Nephron progenitor cell (in vitro differentiated cells): ENCODE measurements at places on chromosomes 12 and 14.

DNA sequence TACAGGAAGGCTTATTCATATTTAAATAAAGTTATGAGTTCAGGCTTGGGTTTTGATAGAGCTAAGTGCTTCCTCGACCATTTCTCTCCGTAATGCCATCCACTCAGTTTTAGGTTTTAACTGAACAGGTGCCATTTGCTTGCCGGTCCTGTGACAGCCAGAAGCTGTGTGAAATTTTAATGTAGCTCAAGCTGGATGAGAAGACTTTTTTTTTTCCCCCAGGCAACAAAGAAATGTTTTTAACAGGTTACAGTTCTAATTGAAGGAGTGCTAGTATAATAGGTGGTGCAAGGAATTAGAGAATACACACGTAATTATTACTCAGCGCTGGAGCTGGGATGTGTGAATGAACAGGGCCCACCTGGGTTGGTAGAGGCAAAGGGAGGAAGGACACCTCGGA is 502.3 kb downstream of the AACS start:
- no peak for DNase-seq

DNA sequence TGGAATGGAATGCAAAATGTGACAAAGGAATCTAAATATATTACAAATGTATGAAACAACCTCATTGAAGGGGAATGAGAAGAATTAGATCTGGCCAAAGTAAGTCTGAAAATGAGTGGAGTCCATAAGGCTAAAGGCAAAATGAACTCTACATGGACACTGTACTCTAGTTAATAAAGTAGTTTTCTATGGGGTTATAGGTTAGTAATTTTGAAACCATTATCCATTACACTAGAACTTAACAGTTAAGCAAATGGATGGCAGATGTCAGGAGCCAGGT is 222.1 kb downstream of the NUAK1 start:
- no peak for DNase-seq

GRCh38 chr12:34390171-34390841 is 368.0 kb downstream of the ALG10 start:
- no peak for DNase-seq

- DNase-seq, result no peak
Measured at GRCh38 chr12:121250359-121250758, 40.4 kb downstream of the P2RX4 start.

GRCh38 chr14:100988011-100988410 is 84.5 kb upstream of the RTL1 start:
- no peak for DNase-seq

GRCh38 chr14:33676135-33676566 is 274.7 kb downstream of the EGLN3 start:
- peak; percentile 61 for DNase-seq

DNA sequence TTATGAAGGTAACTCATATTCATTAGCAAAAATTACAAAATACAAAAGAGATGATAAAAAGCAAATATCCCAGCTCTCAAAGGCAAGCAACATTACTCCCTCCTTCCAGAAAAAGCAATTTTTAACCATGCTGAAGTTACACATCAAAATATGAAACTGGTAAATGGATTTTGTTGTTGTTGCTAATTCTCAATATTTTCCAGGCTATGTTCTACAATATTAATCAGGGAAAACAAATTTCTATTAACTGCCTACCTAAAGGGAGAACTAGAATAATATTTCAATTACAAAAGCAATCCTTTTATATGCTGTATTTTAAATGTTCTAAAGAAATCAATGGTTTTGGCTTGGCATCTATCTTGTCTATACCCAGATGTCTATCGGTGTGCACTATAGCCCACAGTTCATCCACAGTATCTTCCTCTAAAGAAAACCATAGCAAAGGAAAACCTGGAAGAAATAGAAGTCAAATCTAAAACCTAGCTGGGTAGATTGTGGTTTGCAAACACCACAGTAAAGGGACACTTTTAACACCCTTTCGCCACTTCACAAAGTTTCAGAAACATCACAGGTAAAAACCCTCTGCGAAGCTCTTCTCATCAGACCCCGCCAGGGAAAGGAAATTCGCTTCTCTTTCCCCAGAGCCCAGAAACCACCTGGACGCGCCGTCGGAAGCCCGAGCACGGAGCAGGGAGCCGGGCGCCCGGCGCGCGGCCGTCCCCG is 32.0 kb downstream of the TC2N start:
- DNase-seq, result no peak

DNA sequence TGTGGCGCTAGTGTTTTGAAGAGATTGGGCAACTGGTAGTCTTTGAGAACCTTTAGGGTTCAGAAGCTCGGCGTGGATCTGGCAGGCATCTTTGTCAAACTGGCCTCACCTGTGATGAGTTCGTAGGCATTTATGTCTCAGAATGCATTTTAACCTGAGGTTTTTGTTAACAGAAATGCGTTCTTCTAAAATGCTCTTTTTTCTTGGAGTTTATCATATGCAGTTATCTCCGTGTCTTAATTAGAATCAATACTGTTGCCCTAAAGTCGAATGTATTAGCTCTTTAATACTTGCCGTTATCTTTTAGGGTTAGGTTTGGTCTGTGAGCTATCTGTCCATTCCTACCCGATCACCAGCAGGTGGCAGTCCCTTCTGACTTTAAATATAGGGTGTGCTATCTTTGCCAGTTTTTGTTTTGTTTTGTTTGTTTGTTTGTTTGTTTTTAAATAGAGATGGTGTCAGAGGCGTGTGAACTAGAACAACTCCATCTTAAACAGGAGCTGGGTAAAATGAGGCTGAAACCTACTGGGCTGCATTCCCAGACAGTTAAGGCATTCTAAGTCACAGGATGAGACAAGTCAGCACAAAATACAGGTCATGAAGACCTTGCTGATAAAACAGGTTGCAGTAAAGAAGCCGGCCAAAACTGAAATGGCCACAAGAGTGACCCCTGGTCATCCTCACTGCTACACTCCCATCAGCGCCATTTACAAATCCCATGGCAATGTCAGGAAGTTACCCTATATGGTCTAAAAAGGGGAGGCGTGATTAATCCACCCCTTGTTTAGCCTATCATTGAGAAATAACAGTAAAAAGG is 1.4 kb downstream of the ATF1 start:
- peak; percentile 21 for DNase-seq

DNA sequence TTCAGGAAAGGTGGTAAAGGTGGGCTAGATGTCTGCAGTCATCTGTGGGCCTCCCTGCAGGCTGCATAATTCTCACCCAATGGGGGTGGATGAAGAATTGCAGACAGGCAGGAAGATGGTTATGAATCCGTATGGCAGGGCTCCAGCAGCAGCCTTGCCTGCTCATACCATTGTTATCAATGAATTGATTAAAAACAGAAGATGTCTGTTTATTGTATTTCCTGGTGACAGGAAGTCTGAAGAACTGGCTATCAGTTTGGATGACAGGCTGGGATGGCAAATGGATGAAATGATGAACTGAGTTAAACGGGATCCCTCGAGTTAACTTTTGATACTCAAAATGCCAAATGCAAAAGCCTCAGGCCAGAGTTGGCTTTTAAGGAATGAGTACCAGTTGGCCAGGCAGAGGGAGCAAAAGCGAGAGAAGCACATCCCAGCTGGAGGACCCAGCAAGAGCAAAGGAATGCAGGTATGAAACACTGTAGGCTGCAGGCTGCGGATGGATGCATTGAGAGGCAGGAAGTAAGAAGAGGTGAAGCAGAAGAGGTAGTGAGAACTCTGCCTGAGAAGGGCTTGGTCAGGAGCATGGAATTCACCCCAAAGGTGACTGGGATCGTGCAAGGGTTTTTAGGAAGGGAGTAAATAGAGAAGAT is 550.0 kb upstream of the TBX3 start:
- no peak for DNase-seq

DNA sequence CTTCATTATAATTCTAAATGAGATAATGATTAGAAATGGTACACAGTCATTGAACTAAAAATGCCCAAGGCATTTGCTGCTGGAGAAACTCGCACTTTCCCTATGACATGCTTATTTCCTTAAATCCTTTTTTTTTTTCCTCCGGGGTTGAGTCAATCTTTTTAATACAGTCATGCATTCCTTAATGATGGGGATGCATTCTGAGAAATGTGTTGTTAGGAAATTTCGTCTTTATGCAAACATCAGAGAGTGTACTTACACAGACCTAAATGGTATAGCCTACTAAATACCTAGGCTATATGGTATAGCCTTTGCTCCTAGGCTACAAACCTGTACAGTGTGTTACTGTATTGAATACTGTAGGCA is 29.8 kb upstream of the DACT1 start:
- DNase-seq, result no peak
